ENCODE measurements at places on chromosomes 1 and 21.

DNA sequence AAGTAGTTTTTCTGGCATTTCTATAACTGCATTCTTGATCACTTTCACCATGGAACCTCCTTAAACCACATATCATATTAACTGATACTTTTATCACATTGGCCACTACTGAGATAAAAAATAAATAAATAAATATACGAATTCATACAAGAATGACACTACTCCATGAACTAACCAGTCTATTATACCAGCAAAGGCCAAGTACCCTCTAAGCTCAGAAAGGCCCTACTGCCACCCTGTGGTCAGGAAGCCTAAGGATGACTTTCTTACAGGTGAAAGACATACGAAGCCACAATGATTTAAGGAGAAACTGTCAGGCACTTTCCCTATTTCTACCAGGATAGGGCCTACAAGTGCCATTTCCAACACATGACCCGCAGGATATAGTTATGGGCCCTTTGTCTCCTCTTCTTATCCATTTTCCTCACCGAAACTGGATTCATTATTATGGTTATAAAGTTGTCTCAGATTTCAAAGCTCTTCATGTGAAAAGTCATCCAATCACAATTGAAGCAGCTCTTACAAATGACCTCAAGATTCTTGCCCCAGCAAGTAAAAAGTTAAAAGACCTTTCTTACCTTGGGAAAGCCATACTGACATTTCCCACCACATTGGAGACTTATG lies 23.9 kb downstream of the DNAJC8 start:
- DNase-seq, result peak; percentile 86

DNA sequence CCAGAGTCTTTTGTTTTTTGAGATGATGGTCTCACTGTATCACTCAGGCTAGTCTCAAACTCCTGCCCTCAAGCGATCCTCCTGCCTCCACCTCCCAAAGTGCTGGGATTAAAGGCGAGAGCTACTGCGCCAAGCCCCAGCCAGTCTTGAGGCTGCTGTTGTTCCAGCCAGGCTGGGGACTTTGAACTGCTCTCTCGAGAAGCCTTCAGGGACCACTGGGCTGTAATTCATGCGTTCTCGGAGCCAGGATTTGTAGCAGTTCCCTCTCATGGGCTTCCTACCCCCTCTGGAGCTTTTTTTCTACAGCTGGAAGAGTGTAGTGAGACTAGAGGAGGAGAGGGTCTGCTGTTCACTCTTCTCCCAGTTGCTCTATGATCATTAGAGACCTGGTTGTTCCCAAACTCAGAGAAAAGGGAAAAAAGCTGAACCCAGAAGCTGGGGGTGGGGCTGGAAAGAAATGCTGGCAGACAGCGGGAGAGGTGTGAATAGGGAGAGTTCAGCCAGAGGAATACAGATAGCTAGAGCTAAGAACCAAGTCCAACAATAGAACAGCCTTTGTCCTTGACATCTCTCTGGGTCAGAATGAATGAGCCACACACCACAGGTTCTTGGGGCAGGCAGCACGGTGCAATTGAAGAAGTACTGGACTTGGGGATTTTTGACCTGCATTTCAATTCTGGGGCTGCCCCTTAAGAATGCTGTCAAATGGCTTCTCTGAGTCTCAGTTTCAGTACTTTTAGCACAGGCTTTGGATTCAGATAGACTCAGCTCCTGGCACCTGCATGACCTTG lies 13.2 kb upstream of the SLC41A1 start:
- no peak for DNase-seq

GRCh38 chr1:156492591-156493080 lies 7.9 kb downstream of the MEF2D start:
- no peak for DNase-seq

DNA sequence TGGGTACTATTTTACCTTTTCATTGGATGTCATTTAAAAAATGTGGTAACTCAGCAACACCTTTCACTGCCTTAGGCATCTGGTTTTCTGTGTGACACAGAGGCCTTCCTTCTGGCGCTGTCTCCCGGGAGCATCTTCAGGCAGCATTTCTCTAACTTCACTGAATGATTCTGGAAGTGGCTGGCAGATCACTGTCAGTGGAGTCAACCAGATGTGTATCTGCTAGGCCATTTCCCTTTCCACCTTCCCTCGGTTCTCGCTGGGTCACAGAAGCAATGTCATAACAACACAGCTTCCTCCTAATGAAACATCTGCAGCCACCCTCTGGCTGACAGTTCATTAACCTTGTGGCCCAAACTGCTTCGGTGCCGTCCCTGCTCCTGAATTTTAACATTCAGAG lies 137.8 kb downstream of the KIF26B start:
- no peak for DNase-seq

- DNase-seq, result no peak
Measured at GRCh38 chr1:46575300-46575699, 23.9 kb upstream of the KNCN start.

DNA sequence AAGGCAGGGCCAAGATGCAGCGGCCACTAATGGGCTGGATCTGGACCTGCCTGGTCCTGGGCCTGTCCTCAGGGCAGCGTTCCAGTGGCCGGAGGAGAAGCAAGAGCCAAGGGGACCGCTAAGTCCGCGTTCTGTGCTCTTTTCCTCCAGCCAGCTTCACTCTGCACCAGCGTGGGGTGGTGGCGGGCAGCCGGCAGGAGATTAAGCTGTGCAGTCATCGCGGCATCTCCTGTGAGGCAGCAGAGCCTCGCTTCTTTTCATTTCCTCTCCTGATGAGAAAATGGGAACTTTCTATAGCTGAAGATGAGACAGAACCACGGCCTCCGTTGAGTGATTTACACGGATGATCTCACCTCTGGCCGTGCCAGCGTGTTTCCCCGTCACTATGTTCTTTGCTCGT lies 43.4 kb downstream of the AJAP1 start:
- no peak for DNase-seq

- no peak for DNase-seq
Measured at GRCh38 chr1:39110882-39111281, 84.7 kb downstream of the NDUFS5 start.

DNA sequence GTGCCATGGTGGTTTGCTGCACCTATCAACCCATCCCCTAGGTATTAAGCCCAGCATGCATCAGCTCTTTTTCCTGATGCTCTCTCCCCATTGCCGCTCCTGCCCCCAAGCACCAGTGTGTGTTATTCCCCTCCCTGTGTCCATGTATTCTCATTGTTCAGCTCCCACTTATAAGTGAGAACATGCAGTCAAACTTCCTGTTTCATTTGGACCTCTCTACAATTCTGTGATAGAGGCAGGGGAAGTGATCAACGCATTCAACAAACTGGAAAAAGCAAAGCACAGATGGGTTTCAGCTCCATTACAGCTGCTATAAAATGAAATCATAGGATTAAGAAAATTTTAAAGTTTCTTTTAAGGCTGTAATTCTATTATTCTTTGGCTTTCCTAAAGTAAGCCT lies 23.3 kb upstream of the CD55 start:
- DNase-seq, result peak; percentile 70

- peak; percentile 95 for DNase-seq
Measured at GRCh38 chr1:119631433-119632102, 16.5 kb downstream of the ZNF697 start.

DNA sequence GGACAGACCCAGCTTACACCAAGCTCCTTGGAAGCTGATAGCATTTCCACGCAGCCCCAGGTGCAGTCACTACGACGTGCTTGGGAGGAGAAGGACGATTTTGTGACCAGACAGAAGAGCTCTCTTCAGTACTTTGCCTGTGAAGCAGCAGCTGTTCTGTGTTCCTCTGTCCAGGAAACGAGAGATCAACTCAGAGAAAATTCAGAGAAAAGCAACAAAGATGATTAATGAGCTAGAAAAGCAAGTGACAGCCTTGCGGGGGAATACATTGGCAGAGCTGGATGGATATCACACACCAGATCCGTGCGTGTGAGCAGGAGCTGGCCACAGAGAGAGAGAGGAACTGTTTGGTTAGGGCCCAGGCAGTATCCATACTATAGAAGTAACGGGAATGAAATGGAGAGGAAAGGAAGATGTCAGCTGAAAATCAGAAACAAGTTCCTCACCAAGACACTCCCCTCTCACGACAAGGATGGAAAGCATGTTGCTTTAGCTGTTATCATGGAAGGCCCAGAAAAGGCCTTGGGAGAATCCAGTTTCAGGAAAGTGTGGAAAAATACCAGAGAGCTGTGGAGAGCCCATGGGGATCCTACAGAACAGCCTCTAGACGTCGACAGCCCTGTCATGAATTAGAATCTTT lies 106.2 kb downstream of the TOMM20 start:
- no peak for DNase-seq

DNA sequence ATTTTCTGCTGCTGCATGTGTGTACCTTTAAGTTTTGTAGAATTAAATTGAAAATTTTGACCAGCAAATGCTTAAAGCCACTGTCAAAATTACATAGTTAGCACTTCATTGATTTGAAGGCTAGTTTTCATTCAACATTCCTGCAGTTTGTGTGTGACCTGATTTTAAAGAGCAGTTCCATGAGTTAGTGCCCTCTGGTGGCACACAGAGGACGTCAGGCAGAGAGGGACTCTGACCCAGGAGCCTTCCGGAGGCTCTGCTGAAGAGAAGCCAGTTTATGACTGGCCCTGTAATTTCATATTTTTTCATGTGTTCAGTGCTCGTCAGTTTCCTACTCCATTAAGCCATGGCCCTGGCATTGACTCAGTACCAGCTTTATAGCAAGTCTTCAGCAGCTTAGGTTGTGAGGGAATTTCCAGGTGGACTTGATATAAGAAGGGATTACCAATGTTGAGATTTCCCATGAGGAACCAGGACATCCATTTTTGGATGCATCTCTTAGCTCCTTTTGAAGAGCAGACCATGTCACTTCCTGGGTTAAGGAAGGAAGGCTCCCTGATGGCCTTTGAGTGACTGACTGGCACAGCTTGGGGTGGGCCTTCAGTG lies 104.7 kb downstream of the CAMTA1 start:
- DNase-seq, result peak; percentile 82

- no peak for DNase-seq
Measured at GRCh38 chr1:7450838-7451237, 320.3 kb upstream of the VAMP3 start.

- peak; percentile 56 for DNase-seq
Measured at GRCh38 chr1:25559031-25559430, 15.6 kb downstream of the LDLRAP1 start.

GRCh38 chr1:63705078-63705477 lies 68.7 kb upstream of the ROR1 start:
- DNase-seq, result no peak

DNA sequence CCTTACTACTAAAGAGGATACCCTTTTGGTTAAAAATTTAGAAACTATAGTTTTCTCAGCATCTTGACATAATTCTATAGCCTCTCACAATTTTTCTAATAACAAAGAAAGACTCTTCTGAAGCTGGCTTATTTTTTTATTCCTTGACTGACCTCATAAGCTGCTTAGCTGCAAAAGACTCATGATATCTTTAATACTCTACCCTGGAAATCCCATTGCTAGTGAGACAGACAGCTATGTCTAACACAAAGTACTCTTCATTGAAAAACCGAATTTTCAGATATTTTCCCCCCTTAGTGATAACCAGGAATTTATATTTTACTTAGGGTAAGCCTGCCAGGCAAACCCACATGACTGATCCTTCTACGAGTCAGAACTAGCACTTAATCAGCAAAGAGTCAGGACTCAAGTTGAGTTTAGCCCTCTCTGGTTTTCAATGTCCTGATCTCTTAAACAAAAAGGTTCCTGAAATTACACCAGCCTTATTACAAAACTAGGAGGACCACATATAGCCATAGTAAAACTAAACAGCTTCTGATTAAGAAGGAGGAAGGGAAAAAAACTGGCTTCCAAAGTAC lies 56.9 kb downstream of the ENAH start:
- DNase-seq, result no peak

DNA sequence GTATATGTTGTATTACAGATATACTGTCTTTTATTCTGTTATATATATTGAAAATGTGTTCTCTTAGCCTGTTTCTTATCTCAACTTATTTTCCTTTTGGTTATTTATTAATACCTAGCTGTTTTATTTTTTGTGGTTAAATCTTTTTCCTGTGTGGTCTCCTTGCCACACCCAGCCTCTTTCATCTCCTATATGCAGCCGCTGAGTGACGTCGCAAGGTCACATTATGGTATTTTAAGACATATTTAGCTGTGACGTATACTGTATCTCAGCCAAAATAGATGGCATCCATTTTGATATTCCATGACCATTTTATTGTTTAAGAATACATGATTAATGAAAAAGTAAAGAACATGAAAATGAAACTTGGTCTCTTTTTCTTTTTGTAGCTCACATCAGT lies 29.1 kb downstream of the CENPF start:
- DNase-seq, result no peak

DNA sequence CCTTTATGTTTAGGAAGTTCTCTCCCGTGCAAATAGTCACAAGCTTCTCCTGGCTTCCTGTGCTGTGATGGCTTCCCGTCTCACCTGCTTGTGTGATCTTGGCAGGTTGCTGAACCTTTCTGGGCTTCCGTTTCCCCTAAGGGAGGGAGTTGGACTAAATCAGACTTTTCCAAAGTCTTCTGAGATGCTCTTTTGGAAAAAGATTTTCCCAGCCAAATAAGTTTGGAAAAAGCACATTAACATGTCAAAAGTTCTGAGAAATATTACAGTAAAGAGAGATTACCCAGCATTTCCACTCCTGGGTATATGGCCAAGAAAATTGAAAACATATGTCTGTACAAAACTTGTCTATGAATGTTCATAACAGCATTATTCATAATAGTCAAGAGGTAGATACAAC lies 36.0 kb upstream of the TENT5C start:
- DNase-seq, result no peak

DNA sequence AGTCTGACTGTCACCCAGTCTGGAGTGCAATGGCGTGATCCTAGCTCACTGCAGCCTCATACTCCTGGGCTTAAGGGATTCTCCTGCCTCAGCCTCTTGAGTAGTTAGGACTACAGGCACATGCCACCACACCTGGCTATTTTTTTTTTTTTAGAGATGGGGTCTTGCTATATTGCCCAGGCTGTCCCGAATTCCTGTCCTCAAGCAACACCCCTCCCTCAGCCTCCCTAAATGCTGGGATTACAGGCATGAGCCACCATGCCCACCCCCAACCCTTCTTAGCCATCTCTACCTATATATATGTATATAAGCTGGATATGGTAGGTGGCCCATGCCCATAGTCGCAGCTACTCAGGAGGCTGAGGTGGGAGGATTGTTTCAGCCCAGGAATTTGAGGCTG lies 13.4 kb upstream of the SLC25A44 start:
- no peak for DNase-seq

DNA sequence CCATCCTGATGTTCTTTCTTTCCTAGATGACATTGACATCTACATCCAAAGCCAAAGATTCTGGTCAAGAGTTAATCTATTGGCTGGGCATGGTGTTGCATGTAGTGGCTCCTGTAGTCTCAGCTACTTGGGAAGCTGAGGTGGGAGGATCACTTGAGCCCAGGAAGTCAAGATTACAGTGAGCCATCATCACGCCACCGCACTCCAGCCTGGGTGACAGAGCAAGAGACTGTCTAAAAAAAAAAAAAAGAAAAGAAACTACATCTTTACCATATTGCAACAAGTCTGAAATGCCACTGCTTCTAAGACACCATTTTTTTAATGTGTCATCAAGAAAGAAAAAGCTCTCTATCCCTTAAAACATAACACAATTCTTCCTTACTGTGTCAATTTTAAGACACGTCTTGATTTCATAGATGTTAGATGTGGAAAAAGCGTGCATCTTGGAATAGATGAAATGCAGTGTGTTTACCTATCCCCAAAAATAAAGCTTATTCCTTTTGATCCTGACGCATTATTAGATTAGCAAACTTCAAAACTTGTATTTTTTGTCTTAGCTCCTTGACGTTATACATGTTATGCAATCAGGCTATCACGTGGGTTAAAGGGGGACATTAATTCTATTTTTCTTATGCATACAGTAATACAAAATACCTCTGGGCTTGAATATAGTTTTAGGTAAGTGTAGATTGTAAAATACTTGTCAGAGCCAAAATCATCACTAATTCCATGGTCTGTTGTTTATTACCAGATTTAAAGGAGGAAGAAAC lies 46.3 kb downstream of the ELAPOR1 start:
- DNase-seq, result no peak
